ENCODE measurements at places on chromosomes 13 and 19.

DNA sequence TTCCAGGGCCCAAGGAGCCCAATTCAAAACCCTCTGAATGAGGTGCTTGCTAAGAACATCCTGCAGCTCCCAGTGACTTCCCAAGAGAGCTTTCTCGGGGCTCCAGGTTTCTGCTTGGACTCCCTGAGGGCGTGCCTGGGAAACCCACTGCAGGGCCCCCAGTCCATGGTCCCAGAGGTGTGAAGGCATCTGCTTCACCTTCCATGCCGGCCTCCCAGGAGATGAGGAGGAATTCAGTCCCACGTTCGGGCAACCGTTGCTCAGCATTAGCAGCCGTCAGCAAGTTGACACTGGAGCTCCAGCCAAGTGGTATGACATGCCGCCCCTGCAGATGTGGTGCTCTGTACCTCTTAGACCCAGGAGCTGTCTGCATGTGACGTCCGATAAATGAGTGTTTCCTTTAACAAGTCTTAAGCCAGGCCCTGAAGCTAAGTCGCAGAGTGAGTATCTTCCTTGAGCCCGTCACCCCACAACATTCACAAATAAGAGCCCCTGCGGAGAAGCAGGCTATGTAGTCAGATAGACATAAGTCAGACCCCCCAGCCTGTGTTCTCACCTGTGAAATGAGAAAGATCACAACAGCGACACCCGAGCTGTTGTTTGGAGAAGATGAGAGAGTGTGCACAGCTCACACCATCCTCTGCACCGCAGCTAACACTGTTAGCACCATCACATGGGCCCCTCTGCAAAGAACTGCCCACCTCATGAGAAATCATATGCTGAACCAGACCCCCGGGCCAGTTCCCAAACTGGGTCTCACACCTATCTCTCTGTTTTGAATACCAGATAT is 150.3 kb downstream of the KATNAL1 start:
- no peak for DNase-seq

GRCh38 chr13:92379371-92379770 is 847.2 kb upstream of the GPC6 start:
- DNase-seq = no peak

DNA sequence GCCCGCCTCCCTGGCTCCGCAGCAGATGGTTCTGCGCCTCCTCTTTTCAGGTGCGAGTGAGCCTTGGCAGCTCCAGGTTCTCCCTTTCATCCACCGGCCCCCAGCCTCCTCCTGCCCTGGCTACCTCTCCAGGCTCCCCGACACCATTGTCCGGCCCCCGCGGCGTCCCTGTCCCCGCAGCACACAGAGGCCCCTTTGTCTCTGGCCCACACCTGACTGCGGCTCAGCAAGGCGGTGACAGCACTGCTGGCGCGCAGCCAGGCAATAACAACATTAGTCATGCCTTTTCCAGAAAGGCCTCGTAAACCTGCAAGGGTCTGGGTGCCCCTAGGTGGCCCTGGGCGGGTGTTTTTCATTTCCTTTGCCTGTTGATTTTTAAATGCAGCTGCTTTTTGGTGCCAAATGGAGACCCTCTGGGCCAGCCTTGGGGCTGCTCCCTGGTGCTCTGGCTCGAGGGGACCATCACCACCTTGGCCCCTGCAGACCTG is 73.2 kb upstream of the MEDAG start:
- DNase-seq = no peak

DNA sequence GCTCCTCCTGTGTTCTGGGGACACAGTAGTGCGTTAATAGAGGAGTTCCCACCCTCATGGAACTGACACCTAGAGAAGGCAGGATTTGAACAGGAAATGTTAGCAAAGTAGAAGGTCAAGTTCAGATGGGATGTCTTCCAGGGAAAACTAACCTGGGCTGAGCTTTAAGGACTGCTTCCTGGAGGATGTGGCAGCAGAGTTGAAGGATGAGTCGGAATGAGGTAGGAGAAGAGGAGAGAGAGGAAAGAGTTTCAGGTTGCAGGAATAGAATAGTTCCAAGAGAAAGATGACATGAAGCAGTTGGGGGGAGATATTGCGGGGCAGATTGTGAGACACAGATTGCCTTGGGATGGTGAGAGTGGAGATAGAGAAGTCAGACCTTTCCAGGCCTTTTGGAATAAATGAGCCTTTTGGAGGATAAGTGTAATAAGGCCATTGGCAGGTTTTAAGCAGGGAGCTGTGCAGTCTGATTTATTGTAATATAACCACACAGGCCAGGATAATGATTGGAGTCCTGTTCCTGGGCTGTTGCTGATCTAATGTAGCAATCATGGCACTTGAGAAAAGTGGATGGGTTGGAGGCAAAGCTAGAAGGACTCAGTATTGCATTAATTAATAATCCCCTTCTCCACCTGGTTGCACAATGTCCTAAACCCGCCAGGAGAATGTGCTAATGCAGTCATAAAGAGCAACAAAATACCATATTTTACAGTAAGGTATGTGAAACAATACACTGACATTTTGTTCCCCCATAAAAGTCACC is 205.4 kb downstream of the SHISA2 start:
- no peak for DNase-seq

DNA sequence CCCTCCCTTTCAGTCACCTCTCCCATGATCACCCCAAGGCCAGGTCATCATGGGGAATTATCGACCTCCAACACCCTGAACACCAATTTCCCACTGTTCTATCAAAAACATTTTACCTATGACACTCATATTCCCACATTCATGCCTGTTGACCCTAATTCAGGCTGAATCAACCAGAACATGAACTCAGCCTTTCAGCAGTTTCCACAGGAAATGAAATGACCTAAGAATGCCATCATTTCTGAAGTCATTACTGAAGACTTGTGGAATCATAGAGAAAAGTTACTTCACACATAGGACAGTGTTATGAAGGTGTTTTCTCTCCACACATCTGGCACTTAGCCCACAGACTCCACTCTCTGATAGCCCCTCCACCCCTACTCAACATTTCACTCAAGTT is 29.9 kb upstream of the FAM124A start:
- no peak for DNase-seq

GRCh38 chr13:41061075-41061913 is at the start of gene WBP4:
Gene WBP4 (plus strand): TSS chr13:41061509. CDS start chr13:41061674, 165 bp downstream.
- DNase-seq = peak; percentile 88

- DNase-seq = no peak
These were observed 21.2 kb downstream of the SIGLEC7 start for GRCh38 chr19:51163257-51163656.

- DNase-seq = no peak
These were observed 13.9 kb downstream of the CEACAM3 start for GRCh38 chr19:41810301-41810700.

DNA sequence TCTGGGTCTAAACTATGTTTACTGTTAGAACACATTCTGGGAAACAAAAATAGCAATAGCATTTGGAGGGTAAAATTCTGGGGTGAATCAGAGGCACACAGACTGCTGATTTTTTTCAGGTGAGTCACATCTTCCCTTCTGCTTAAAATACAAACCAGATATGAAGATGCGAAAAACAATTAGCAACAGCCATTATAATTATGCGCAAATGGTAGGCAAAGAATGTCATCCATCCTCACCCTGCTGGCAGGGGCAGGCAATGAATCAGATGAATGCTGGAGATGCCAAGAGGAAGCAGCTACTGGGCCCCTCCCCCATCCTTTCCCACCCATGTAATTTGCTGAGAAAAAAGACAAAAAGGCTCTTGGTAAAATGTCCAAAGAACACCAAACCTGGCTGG is 282.9 kb downstream of the KLF5 start:
- DNase-seq = no peak

- no peak for DNase-seq
These were observed 637 bp upstream of the PNMA8B start for GRCh38 chr19:46496304-46496703.

- DNase-seq = peak; percentile 39
These were observed 450.4 kb downstream of the FGF9 start for GRCh38 chr13:22121146-22121739.

GRCh38 chr19:16446724-16447368 is 24.9 kb downstream of the EPS15L1 start:
- DNase-seq = peak; percentile 57

GRCh38 chr13:102962430-102962829 is 103.8 kb downstream of the SLC10A2 start:
- no peak for DNase-seq

DNA sequence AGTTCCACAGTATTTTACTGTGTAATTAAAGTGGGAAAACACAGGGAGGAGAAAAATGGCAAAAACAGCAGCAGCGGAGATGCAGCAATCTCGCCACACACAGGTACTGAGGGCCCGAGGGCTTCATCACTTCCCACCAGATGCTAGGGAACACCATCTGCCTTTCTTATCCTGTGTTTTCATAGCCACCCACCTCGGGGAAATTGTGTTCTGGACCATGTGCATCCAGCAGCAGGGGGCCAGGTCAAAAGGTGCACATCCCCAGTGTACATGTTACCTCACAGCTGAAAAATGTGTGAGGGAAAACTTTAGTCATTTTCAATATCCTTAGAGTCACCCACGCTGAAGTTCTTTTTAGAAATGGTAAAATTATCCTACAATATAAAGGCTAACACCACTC is 30.2 kb downstream of the PDCD5 start:
- no peak for DNase-seq

- DNase-seq = no peak
These were observed 183.0 kb downstream of the RFC3 start for GRCh38 chr13:34000955-34001354.

DNA sequence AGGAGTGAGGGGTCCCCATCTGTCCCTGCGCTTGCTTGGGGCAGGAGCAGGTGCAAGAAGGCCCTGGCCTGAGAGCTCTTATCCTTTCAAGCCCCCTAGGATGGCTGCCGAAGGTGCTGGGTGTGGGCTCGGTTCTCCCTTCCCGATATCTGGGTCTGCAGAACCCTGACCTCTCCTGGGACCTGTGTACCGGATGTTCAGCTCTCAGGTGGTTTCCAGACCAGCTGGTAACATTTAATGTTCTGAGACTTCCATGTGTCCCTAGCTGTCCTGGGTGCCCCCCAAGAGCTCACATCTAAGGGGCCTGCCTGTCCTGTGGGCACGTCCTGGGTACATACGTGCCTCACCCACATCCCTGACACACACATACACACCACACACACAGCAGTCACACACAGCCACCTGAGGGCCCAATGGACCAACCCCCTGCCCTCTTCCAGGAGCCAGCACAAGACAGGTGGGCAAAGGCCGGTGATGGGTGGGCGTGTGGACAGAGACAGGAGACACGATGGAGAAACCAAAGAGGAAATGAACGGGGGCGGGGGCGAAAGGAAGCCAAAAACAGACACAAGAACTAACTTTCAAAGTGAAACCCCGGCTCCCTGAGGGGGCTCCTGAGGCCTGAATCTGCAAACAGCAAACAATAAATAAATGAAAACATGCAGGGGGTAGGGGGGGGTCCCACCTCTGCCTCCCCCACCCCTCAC is 124.3 kb downstream of the PTPRS start:
- DNase-seq = peak; percentile 77

- DNase-seq = no peak
These were observed 33.7 kb downstream of the INTS6 start for GRCh38 chr13:51419001-51419636.

DNA sequence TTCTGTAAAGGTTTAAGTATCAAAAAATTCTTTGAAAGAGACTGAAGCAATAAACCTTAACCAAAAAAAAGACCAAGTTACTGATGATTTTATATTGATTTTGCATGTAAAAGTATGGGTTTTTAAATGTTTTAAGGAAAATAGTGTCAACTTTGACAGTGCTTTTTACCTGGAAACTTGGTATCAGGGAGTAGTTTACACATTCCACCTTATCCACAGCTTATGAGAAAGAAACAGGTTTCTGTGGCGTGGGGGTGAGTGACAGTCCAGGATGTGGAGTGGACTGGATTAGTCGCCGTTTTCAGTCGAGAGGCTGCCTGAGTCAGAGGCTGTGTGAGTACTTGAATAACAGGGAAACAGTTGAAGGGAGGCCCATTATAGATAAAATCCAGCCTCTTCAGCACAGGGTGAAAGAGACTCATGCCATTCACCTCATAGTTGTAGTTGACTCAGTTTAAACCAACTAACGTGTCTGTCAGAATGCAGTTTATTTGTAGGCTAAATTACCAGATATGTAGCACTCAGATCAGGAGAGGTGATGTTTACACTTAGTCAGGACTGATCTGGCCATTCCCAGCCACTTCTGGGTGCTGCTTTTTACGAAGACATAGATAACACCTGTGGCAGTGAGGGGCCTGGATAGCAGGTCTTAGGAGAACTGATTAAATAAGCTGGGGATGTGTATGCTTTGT is 595 bp upstream of the GPR183 start:
- no peak for DNase-seq

- no peak for DNase-seq
These were observed 18.1 kb upstream of the GSX1 start for GRCh38 chr13:27774169-27774568.

DNA sequence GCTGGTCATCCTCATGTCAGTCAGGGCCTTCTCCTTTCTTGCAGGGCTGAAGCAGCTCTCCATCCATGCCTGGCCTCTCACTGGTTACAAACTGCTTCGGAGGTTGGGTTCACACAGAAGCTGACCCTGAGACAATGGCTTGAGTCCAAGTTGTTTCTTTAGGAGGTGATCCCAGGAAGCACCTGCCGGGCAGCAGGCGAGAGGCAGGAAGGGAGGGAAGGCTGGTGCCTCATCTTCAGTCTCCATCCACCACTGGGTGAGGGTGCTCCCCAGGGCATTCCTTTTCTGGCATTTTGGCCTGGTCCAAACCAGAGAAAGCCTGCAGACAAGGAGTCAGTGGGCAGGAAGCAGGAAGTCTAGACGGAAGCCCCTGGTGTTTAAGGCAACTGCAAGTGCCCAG is 17.6 kb upstream of the SPATA13 start:
- DNase-seq = no peak

- no peak for DNase-seq
These were observed 865.2 kb upstream of the SLC10A2 start for GRCh38 chr13:103931331-103931845.

DNA sequence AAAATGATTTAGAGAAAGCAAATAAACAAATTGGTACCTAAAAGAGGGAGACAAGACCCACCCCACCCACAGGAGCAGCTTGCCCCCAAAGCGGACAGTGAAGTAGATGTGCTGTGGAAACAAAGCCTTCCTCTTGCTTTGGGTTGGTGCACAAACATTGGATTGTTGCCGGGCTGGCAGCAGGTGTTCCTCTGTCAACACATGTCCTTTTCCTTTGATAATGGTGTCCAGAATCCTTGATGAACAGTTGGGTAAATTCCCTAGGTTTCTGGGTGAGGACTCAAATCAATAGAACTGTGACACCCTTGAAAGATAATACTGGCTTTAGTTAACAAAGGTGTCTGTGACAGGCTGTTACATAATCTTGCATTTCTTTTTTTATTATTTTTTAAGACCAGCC is 311.8 kb downstream of the SPRY2 start:
- no peak for DNase-seq

GRCh38 chr19:38737921-38738737 is 6.1 kb downstream of the CAPN12 start:
- no peak for DNase-seq

- no peak for DNase-seq
These were observed 247.7 kb upstream of the IRS2 start for GRCh38 chr13:110034031-110034549.

- no peak for DNase-seq
These were observed 142.3 kb downstream of the RNF17 start for GRCh38 chr13:24906268-24906667.
